Activated CD8-positive, alpha-beta memory T cell treated with anti-CD3 and anti-CD28 coated beads for 48 hours (primary cell): ENCODE measurements at places on chromosomes 2 and 18.

GRCh38 chr2:16718576-16719484 is 53.2 kb upstream of the CYRIA start:
- DNase-seq, result no peak

DNA sequence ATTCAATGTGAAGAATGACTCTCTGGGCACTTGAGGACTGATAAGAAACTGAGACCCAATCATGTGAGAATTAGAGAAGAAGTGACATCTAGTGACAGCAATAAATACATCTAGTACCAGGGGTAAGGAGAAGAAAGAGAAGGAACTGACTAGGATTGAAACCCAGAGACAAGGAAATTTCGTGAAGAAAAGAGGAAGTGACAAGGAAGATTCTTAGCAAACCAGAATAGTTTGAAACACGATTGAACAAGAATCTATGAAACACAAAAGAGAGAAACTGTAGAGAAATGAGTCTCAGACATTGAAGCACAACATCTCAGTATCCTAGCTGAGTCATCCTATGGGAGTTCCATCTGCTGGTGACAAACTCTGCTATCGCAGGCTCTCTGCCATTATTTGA is 571.9 kb upstream of the PKDCC start:
- no peak for DNase-seq

DNA sequence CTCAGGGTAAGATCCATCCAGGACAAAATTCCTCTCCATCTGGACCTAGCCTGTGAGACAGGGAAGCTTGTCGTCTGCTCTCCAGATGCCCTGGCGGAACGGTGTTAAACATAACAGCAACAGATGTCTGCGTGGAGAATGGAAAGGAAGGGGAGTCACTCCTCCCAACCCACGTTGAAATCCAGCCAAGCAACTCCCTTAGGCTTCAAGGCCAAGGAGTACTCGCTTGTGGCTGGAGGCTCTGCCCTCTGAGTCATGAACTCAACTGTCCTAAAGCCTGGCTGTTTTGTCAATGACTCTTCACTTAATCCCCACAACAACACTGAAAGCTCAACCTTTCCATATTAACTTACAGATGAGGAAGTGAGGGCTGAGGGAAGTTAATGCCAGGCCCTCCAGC is 42.2 kb downstream of the TPO start:
- DNase-seq, result no peak

- DNase-seq, result no peak
Observed at GRCh38 chr2:6787376-6787775, 78.3 kb downstream of the CMPK2 start.

DNA sequence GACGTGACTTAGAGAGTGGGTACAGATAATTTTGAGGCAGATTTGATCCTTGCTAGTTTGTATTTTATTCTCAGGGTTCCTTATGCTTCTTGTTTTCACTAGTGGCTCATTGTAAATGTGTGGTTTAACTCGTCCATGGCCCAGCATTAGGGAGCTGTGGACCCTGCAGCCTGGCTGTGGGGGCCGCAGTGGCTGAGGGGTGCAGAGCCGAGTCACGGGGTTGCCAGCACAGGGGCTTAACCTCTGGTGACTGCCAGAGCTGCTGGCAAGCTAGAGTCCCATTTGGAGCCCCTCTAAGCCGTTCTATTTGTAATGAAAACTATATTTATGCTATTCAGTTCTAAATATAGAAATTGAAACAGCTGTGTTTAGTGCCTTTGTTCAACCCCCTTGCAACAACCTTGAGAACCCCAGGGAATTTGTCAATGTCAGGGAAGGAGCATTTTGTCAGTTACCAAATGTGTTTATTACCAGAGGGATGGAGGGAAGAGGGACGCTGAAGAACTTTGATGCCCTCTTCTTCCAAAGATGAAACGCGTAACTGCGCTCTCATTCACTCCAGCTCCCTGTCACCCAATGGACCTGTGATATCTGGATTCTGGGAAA is 269.9 kb downstream of the MYT1L start:
- DNase-seq, result no peak

GRCh38 chr2:204971206-204971907 is 426.1 kb downstream of the PARD3B start:
- no peak for DNase-seq

GRCh38 chr2:241273210-241274020 is 42.1 kb downstream of the HDLBP start:
- no peak for DNase-seq

DNA sequence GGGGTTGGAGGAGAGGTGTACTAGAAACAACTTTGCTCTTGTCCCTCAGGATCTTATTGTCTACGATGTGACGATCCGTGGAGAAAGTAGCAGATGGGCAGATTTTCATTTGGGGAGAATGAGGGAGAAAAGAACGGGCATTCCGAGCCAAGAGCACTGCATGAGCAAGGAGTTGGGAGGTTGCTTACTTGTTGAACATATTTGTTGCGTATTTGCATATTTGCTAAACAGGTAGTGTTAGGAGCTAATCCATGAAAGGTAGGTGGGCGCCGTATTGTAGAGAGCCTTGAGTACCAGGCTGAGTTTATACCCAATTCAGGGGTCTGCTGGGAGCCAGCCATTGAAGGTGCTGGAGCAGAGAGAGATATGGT is 490 bp downstream of the BCS1L start:
- DNase-seq, result no peak

GRCh38 chr2:180324182-180324581 is 317.1 kb upstream of the CWC22 start:
- DNase-seq, result no peak

- DNase-seq, result no peak
Observed at GRCh38 chr2:200862532-200863000, 1.9 kb downstream of the CLK1 start.

GRCh38 chr2:227823922-227824321 is 10.3 kb downstream of the CCL20 start:
- DNase-seq, result no peak

GRCh38 chr2:240455647-240456446 is 20.4 kb downstream of the GPC1 start:
- no peak for DNase-seq

- DNase-seq, result no peak
Observed at GRCh38 chr18:70024093-70024492, 76.4 kb upstream of the CD226 start.

- no peak for DNase-seq
Observed at GRCh38 chr2:47616506-47616905, 166.4 kb upstream of the MSH6 start.
